Femur (tissue), 1 donor: ENCODE measurements at places on chromosomes 3 and 15.
A peak's percentile ranks its signal among the peaks of the same experiment; 100 is the strongest.

GRCh38 chr3:65958216-65958615 is 80.5 kb downstream of the MAGI1 start:
- no peak for DNase-seq

GRCh38 chr3:137103739-137104138 is 146.0 kb downstream of the IL20RB start:
- no peak for DNase-seq

- no peak for DNase-seq
Measured at GRCh38 chr3:64454179-64454578, 228.9 kb upstream of the PRICKLE2 start.

DNA sequence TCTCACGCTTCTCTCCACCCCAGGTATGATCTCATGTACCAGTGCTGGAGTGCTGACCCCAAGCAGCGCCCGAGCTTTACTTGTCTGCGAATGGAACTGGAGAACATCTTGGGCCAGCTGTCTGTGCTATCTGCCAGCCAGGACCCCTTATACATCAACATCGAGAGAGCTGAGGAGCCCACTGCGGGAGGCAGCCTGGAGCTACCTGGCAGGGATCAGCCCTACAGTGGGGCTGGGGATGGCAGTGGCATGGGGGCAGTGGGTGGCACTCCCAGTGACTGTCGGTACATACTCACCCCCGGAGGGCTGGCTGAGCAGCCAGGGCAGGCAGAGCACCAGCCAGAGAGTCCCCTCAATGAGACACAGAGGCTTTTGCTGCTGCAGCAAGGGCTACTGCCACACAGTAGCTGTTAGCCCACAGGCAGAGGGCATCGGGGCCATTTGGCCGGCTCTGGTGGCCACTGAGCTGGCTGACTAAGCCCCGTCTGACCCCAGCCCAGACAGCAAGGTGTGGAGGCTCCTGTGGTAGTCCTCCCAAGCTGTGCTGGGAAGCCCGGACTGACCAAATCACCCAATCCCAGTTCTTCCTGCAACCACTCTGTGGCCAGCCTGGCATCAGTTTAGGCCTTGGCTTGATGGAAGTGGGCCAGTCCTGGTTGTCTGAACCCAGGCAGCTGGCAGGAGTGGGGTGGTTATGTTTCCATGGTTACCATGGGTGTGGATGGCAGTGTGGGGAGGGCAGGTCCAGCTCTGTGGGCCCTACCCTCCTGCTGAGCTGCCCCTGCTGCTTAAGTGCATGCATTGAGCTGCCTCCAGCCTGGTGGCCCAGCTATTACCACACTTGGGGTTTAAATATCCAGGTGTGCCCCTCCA is 19.1 kb downstream of the TYRO3 start:
- peak; percentile 66 for DNase-seq

GRCh38 chr15:65690778-65691177 is 69.0 kb downstream of the SLC24A1 start:
- no peak for DNase-seq

DNA sequence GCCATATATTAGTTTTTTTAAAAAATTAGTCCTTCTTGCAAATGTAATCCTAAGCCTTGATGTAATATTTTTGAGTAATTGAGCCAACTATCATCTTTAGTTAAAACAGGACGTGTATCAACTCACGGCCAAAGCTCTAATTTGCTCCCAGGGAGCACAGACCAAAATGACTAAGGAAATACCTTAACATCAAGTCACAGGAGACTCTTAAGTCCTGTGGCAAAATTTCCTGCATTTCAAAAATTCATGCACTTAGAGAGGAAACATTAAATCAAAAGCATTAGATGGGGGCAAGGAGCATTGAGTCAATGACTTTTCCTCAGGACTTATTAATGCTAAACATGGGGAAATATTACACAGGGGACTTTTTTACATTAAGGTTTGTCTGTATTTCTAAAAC is 276.0 kb downstream of the MFSD1 start:
- no peak for DNase-seq

DNA sequence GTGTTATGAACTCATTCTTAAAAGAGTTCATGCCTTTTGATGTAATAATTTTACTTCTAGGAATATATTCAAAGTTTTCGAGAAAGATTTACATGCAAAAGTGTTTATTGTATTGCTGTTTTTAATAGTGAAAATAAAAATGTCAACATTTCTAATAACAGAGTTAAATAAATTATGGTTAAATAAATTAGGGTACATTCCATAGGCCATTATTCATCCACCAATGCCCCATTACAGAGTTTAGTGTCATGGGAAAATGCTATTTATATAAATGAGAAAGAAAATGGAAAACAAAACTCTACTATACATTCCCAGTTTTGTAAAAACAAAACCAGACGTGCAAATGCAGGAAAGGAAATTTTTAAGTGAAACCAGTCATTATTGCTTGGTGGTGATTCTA is 538.1 kb upstream of the TBL1XR1 start:
- DNase-seq = no peak

DNA sequence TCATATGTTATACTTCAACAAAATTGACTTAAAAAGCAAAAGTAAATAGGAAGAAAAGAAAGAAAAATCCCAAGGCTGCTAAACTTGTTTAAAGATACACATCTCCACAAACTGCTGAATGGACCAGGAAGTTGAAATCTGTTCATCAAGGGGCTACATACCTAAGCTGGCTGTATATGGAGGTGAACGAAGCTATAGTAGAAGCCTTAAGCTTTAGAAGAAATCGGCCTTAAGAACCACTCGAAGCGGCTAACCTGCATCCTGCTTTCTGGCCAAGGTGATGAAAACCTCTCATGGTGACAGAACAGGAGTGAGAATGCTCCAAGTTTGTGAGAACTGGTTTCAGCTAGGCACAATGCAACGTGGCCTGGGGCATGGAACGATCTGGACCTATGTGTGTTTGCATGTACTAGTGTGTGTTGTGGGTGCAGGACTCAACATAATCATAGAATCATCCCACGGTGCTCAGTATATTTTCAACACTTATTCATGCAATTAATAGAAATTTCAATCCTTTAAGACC is 31.3 kb upstream of the SPTBN5 start:
- no peak for DNase-seq

DNA sequence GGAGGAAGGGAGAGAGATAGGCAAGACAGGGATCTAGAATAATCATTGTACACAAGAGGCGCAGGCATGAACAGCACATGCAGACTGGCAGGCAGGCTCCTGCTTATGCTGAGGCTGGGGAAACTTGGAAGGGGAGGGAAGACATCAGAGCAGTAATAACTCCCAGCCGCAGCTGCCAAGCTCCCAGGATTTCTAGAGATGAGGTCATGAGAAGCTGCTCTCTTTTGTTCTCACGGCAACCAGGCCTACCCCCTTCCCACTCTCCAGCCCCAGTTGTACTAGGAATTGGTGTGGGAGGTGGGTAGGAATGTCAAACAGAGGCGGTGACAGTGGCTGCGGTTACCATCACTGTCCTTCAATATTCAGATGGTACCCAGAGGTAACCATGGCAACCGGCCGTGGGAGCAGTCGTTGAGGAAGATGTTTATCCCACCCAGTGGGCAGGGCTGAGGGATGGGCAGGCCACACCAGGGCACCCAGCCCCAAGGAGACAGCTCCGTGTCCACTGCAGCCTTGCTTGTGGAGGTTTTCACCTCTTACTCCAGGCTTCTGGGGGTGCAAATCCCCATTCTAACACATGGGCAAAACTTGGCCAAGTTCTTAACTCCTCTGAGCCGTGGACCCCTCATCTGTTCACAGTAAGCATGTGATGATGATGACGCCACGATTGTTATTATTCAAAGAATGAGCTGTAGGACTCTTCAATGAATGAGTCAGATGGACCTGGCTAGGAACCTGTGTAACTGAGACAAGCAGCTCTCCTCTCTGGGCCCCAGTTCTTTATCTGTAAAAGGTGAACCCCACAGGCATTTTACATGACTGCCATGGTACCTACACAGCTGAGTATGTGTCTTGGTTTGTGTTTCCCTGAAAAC is 360.8 kb upstream of the PROK2 start:
- DNase-seq = peak; percentile 79

GRCh38 chr3:22450786-22451400 is 699.9 kb upstream of the ZNF385D start:
- peak; percentile 18 for DNase-seq

DNA sequence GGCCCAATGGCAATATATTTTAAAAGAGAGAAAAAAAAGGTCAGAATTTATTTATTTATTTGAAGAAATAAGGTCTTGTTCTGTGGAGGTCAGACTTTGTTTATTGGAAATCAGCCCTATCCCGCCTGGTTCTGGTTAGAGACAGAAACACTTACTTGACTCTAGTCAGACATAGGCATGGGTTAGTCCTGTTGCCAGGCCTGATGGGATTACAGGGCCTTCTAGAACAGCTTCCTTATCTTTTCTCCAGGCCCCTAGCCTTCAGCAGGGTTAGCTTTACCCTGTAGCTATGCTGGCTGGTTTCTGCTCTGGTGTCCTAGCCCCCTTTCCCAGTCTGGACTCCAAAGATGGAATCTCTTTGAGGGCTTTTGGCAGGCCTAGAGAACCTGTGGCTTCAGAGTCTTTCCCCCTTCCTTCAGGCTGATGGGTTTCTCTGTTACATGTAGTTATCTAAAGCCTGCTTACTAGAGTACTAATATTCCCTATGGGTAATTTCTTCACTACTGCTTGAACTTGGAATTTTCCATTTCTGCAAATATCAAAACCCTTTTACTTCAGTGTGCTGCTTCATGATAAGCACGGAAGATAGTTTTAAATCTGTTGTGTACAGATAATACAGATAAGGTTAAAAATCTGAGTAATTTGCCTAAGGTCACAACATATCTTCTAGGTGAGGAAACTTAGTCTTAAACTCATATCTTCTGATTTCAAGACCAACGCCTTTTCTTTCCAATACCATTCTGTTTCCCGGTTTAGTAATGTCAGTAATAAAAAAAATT is 10.6 kb downstream of the IREB2 start:
- DNase-seq = no peak

DNA sequence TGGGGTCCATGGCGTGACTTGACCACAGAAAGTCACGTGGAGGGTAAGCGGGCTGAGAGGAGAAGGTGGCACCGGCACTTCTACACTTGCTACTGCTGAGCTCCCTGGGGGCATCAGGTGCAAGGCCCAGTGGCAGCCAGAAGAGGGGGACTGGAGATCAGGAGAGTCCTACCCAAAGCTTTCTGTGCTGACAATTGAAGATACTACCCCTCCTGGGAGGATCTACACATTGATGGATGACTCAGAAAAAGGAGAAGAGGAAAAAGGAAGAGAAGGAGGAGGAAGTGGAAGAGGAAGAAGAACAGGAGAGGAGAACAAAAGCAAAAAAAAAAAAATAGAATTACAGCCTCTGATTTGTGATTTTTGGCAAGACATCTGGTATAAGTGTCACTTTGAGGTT is 41.2 kb downstream of the MYO5C start:
- no peak for DNase-seq

- no peak for DNase-seq
Measured at GRCh38 chr3:43948013-43948412, 257.3 kb downstream of the ABHD5 start.

DNA sequence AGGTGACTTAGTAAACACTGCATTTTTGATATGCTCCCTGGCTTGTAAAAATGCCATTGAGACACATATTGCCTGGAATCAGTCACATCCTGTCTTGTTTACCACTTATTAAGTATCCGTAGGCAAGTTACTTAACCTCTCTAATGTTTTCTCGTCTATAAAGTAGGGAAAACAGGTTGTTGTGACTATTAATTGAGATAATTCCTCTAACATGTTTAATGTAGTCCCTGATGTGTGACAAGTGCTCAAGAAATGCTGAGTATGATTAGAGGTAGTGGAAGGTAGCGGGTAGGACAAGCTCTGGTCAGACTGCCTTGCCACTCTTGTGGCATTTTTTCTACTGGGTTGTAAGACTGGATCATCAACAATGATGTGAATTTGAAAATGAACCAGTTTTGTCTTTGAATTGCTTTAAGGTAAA is 54.1 kb downstream of the NFKBIZ start:
- no peak for DNase-seq

GRCh38 chr3:181695661-181696491 is 15.8 kb upstream of the SOX2 start:
- peak; percentile 31 for DNase-seq

DNA sequence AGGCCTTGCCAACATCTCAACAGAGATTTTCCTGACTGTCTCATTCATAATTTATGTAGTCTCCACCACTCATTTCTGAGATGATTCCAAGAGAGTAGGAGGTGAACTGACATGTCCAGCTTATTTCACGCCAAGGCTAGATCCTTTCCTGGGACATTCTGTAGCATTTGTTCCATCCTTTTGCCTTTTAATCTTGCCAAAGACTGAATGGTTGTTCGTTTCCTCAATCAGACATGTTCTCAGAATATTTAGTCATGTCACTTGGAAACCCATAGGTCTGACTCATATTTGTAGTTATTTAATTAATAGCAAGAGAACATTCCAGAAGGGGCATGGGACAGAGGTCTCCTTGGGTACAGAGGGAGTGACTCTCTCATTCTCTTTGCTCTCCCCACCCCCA is 80.9 kb downstream of the DHX36 start:
- DNase-seq = no peak

DNA sequence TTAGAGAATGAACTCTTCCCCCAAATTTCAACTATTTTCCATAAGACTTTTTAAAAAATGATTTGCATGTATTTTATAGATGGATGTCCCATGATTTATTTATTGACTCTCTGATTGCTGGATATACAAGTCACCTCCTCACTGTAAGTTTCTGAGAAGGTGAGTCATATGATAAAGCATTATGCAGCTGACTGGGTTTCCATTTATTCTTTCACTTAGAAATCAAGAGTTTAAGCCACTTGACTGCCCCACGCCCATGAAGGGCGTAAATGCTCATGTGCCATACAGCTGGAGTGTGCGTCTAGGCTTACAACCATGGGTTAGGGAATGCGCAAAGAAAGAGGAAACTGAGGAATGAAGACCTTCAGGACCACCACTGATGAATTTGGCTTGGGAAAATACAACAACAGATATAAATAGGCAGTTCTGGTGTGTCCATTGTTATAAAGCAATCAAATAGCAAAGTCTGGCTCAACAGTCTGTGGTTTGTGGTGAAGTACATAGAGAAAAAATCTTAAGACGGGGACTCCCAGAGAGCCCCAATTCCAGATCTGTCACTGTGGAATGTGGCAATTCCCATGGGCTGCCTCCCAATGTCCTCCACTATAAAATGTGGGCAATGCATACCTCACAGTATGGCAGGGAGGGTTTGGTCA is 20.3 kb downstream of the SLCO2A1 start:
- no peak for DNase-seq

GRCh38 chr3:73657186-73657585 is 32.4 kb upstream of the PDZRN3 start:
- no peak for DNase-seq
